Thymus (tissue), 14 donors: ENCODE measurements at places on chromosomes 5 and 9. TPM values are rescaled to one million over a fixed set of nuclear protein-coding genes. Genes with fewer than 3 reads are reported as not detected.

GRCh38 chr9:96875461-96876142, 21.3 kb upstream of the ZNF782 start:
- DNase-seq = peak; percentile 86
- peaks cover 19% of the 10 kb centered on the region for H3K27me3 ChIP-seq
- peak overlapping the region; percentile 56 for H3K4me3 ChIP-seq
- peaks cover 5% of the 10 kb centered on the region for H3K4me1 ChIP-seq
- H3K27ac ChIP-seq = no peak overlapping the region

DNA sequence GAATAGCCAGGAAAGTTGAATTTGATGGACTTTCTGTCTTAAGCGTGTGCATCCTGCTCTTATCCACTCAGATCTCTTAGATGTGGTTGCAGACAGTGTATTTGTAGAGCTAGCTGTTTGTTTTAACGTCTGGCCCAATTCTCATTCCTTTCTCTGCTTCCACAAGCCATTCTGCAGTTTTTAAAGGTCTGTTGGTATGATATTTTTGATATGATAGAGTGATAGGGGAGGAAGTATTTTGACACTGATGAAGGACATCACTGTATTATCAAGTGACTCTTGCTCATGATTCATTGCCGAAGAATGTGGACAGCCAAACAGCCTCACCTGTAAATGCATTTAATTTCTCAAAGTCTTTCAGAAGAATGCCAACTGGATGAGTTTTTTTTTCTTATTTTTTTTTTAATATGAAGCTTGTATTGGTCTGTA, 4.5 kb downstream of the TJP2 start:
- no peak overlapping the region for H3K4me3 ChIP-seq
- peaks cover 13% of the 10 kb centered on the region for H3K4me1 ChIP-seq
- peaks cover 21% of the 10 kb centered on the region for H3K27me3 ChIP-seq
- no peak overlapping the region for H3K27ac ChIP-seq
- no peaks in the 10 kb centered on the region for H3K36me3 ChIP-seq

The SV2C gene
- 0.27 TPM for polyA plus RNA-seq

The TSSK1B gene
- polyA plus RNA-seq = 0.02 TPM

The SLC36A3 gene
- under 0.01 TPM for polyA plus RNA-seq
